ENCODE measurements at places on chromosomes 2 and 18. TPM values are rescaled to one million over a fixed set of nuclear protein-coding genes. Genes with fewer than 3 reads are reported as not detected.
A peak's percentile ranks its signal among the peaks of the same experiment; 100 is the strongest.

The ST6GAL2 gene
- total RNA-seq, result 0.59 TPM

The ATF2 gene
- 28.1 TPM for total RNA-seq

The OTX1 gene
- not detected for total RNA-seq

The ARHGAP15 gene
- total RNA-seq, result 6.9 TPM

The POTEI gene
- total RNA-seq, result not detected

The HOXD12 gene
- not detected for total RNA-seq

The ANKRD30B gene
- total RNA-seq, result not detected

The CPO gene
- not detected for total RNA-seq

The CRYBA2 gene
- not detected for total RNA-seq

GRCh38 chr18:9743200-9744016 is 35.3 kb downstream of the RAB31 start:
- DNase-seq, result no peak

DNA sequence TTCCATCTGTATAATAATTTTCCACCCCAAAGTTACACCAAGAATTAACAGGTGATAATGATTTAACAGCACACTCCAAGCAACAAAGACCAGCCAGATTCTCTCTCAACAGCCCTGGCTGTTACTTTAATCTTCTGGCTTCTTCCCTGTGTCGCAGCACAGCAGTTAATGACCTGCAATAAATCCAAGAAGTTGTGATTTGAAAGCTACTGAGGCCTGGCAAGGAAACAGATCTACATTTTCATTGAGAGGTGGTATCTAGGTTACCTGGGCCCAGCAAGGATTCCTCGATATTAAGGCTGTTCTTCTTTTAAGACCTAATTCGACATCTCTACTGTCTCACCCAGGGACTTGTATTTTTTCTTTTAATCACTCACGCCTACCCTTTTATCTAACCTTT is 433.8 kb downstream of the NBAS start:
- no peak for DNase-seq

DNA sequence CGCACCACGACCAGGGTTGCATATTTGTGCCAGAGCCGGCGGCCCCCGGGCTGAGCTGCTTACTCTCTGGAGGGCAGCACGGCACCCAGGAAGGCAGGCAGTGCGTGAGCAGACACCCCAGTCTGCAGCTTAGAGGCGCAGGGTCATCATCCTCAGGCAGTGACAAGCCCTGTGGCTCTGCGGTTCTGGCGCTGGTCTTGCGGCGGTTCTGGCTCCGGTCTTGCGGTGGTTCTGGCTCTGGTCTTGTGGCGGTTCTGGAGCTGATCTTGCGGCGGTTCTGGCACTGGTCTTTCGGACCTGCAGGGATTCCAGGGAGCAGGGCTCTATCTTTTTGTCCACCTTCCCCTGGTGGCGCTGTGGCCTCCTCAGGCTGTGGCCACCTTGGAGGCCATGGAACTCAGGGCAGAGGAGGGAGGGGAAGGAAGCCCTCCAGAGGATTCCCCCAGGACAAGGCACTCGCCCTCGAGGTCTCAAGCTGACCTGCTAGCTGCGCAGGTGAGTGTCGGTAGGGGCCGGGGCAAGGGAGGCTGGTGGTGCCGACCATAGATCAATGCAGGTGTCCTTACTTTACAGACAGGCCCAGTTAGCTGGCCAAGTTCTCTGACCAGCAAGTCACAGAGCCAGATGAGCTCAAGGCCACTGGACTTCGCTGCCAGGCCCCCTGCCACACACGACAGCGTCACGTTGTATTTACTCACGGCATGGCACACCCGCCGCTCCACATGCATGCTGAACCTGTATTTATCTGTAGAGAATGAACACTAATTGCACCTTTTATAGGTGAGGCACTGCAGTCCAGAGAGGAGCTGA is 14.9 kb downstream of the ESPNL start:
- no peak for DNase-seq

DNA sequence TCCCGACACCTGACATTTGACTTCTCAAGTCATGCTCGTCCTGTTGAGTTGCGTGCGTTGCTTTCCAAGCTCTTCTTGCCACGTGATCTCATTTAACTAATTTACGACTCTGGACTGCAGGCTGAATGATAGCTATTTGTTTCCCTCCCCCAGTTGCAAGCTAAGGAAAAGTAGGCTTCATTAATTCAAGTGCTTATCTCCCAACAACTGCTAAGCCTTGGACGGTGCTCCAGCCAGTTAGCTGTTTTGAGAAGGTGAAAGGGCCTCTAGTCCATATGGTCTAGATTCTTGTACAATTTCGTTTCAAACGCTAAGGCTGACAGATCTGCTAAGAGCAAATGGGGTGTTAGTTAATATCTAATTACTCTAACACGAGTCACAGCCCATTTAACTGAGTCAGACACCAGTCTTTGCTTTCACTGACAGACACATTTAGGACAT is 21.1 kb downstream of the GPR45 start:
- no peak for DNase-seq

DNA sequence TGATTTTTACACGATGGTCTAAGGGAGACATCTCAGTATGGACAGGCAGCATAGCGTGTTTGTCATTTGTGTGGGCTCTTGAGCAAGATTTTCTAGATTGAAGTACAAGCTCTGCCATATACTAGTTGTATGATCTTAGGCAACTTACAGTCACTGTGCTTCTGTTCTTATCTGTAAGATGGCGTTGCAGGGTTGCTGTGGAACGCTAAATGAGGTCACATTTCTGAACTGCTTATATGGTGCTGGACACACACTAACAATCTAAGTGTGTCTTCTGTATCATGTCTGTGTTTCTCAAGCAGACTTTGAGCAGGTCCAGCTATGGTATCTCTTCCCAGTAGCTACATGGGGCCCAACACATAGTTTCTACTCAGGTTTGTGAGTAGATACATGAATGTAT is 29.2 kb downstream of the PARD3B start:
- DNase-seq, result no peak

GRCh38 chr2:135096665-135097446 is 44.8 kb downstream of the RAB3GAP1 start:
- DNase-seq, result no peak

DNA sequence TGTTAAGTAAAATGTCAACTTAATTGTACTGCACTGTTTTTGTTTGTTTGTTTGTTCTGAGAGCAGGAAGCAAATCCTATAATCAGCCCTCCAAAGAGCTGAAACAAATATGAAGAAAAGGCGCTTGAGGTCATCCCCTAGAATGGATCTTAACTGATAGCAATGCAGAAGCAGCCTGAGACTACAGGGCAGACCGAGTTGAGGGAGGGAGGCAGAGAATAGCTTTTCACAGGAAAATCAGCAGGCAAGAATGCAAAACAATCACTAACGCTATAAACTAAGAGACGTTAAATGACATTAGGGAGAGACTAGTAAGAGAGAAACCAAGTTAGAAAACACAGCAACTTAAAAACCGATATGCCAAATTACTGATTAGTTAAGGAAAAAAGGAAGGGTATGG is 37.2 kb downstream of the GALNT1 start:
- no peak for DNase-seq

- peak; percentile 34 for DNase-seq
These were observed 110.9 kb upstream of the COPS8 start for GRCh38 chr2:236974752-236975151.

DNA sequence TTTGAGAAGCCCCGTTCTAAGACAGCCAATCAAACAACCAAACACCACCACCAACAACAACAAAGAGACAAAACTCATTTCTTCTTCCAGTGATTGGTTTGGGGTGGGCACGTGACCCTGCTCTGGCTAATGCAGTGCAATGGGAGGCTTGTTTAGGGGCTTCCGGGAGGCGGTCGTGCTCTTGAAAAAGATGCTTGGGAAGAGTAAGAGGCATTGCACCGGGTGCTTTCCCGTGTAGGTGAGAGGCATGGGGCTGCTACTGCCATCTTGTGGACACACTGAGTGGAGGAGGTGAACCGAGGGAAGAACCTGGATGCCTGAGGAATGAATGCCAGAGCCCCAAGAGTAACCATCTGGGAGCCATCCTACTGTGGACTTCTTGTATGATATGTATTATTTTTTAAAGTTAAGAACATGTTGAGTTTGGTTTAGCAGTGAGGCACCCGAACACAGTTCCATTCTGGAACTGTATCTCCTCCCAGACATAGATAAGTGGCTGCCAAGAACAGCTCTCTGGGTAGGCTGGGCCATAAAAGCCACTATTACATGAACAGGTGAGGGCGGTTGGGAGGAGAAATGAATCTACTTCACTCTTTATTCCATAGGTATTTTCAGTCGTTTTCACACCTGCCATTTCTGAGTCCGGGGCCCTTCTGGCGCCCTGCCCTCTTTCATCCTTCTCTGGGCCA is 19.1 kb upstream of the ARHGAP25 start:
- DNase-seq, result no peak

GRCh38 chr2:241314226-241315092 is 1.0 kb downstream of the HDLBP start:
- no peak for DNase-seq

DNA sequence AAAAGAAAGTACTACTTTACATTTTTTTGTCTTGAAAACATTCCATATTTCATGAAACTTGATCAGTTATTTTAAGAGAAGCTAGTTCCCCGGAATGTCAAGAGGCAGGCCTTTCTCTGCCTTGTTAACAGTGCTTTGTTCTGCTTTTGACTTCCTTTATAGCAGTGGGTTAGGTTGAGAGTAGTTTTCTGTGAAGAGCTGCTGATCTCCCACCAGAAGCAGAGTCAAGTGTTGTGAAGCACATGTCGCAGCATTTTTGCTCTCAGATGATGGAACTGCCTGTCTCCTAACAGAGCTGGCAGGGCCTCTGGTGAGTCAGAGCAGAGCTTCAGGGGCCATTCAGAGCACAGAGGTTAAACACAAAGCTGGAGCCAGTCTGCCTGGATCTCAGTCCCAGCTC is 871.8 kb downstream of the SLC4A3 start:
- peak; percentile 62 for DNase-seq

- no peak for DNase-seq
These were observed 11.8 kb downstream of the TPGS2 start for GRCh38 chr18:36817039-36817438.

DNA sequence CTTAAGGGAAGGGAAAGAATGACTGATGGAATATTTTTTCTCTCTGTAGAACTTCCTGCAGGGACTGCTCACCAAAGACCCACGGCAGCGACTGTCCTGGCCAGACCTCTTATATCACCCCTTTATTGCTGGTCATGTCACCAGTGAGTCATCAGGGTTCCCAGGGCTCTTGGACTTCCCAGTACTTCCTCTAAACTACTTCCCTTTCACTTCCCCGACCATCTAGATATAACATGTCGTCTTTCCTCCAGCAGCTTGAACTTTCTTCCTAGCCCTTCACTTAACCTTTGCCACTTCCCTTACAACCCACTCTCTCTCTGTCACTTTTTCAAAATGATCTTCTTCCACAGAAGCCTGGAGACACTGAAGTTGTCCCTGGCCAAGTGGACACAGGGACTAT is 7.2 kb downstream of the STK36 start:
- DNase-seq, result no peak

- no peak for DNase-seq
These were observed 239.5 kb upstream of the KLHL29 start for GRCh38 chr2:23145460-23145859.
